ENCODE measurements at places on chromosomes 2 and 18.

DNA sequence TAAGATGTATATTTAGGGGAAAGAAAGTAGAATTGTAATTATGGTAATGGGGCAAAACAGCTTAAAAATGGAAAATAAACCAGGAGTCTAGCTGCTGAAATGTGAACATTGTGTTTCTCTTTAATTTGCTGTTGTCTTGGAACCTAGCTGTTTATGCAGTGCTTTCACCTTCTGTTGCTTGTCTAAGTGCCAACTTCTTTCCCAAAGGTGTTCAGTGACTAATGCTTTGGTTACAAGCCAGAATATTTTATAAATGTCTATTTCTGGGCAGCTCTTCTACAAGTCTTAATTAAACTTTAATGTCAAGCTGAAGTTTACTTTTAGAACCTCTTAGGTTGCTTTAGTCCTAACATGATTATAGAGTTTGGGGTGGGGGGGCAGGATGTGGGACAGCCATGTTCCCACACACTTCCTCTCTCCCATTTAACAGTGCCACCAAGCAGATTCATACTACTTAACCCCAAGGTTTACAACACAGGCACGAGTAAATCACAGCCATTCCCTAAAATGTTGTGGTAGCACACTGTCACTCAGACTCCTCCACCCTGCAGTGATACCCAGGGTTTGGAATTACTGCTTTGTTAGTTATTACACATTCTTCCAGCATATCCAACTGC is 60.6 kb downstream of the ITGA4 start:
- DNase-seq: no peak

GRCh38 chr2:88854528-88854927 is 163.1 kb downstream of the RPIA start:
- DNase-seq: no peak

DNA sequence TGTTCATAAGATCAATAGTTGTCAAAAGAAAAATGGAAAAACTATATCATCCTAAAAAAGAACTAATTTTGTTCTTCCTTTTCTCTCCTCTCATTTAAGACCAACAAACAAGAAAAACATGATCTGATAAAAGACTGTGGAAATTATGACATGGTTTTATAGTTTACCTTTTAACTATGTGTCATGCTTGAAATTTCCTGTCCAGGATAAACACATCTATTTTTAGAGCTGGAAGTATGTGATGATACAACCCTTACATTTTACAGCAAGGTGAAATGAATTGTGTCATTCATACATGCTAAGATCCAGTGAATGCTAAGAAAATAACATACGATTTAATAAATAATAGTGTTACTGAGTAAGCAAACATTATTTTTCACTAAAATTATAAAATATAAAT is 89.9 kb downstream of the GULP1 start:
- no peak for DNase-seq

DNA sequence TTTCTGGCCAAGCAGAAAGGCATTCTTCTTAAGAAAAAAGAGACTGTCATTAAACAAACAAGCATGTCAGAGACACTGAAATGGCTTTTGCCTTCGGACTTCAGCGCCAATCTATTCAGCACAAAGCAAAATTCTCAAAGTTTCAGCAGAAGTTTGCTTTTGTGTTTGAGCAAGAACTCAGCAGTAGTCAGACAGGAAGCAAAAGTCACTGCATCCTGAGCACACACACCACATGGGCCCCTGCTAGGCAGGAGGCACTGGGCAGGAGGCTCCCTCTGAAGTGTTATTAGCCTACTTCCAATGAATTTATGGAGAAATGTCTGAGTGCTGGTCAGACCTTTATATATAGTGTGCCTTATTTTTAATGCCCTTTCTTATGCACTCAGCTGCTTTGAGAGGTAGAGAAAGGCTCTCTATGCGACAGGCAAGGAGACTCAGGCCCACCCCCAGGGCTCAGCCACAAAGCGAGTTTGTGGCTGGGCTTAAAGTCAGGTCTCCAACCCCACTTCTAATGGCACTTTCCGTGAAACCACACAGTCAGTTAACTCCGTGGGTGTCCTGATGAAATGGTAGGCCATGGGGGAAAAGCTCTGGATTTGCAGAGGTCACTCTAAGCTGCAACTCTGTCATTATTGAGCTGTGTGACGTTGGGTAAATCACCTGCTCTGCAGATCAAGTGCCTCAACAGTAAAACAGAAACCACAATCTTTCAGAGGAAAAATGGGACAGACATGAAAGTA is 161.0 kb upstream of the TMEM200C start:
- no peak for DNase-seq

- no peak for DNase-seq
Observed at GRCh38 chr2:23524261-23524706, 139.3 kb downstream of the KLHL29 start.

DNA sequence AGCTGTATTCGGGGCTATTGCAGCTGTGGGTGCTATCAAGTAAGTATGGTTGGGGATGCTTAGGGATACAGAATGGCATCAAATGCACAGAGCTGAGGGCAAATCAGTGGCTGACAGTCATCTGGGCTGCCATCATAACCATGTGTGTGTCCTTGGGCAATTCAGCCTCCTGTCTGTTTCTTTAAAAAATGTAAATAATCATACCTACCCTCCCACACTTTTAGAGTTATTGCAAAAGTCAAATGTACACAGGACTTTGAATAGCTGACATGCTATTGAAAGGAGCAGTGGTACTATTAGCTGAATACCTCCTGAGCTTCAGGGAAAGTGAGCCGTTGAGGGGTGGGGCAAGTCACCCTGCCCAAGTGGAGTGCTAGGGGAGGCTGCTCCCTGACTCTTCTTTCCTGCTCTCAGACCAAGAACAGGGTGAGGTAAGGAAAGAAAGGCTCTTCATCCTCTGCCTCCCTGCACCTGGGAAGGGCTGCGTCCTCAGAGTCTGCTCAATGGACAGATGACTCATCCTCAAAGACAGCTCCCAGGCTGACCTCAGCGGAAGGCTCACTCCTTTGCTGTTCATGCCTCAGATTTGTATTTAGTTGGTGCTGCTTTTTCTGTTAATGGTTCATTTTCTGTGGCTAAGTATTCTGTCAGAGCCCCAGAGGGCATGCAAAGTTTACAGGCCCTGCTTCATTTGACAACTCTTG is 54.9 kb upstream of the BZW1 start:
- no peak for DNase-seq

DNA sequence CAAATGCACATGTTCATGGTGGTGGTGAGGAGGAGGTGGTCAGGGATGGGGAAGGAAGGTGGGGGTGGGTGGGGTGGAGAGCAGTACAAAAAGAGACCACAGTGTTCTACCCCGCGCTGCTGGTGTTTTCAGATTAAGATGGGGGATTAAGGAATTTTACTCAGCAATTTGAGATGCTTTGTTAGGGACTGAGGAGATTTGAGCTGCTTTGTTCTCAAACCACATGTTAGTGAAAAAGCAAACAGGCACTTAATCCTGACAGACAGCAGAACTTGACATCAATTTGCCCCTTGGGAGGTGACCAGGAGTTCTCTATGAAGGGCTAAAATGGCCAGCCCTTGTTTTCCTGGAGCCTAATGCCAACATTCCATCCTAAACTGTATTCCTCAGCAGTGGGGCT is 244.5 kb downstream of the MEIS1 start:
- DNase-seq: no peak

GRCh38 chr2:88281302-88282217 is 111.4 kb downstream of the THNSL2 start:
- DNase-seq: no peak

DNA sequence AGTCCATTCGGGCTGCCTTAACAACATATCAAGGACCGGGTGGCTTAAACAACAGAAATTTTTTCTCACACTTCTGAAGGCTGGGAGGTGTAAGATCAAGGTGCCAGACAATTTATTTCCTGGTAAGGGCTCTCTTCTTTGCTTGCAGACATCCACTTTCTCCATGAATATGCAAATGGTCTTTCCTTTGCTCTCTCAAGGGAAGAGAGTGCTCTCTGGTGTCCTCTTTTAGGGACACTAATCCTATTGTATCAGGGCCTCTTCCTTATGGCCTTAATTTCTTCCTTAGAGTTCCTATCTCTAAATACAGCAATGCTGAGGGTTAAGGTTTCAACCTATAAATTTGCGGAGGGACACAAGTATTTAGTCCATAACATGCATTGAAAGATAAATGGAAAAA is 770.8 kb downstream of the DSC3 start:
- no peak for DNase-seq

GRCh38 chr18:22344908-22345670 is 72.6 kb downstream of the CTAGE1 start:
- DNase-seq: no peak

GRCh38 chr2:8885449-8886201 is 48.2 kb upstream of the KIDINS220 start:
- DNase-seq: no peak

- no peak for DNase-seq
Observed at GRCh38 chr2:229392196-229392595, 121.1 kb upstream of the PID1 start.

- no peak for DNase-seq
Observed at GRCh38 chr2:43078781-43079755, 147.3 kb downstream of the ZFP36L2 start.

DNA sequence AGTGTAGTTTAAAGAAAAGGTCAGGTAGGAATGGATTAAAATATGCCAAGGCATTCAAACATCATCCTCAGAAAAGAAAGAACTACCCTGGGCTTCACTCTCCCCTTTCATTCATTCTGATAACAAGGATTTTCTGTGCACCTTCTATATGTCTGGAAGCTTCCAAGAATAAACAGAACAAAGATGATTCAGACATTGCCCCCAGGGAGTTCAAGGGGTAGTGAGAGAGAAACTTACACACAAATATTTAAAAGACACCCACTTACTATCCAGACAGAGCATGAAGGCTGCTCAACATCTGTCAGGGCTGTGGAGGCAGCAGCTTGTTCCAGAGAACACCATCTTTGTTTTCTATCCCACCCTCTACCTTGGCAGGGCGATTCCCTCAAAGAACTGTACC is 140.5 kb downstream of the ALK start:
- no peak for DNase-seq

DNA sequence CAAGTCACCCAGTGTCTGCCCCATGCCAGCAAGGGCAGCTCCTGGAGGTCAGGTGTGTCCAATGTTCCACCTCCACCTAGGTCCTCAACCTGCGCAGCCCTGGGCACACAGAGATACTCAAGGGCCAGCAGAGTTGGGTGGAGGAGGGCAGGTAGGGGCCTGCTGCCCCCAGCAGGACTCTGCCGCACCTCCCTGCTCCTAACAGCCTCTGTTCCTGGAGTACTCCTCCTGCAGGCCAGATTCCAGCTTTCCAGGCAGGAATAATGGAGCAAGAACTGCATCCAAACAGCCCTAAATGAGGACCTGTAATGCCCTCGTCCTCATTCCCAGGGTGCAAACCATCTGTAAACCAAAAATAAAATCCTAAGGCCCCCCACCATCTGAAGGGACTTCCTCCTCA is 44.4 kb upstream of the ACAA2 start:
- no peak for DNase-seq

- DNase-seq: no peak
Observed at GRCh38 chr2:48129293-48129950, 223.1 kb upstream of the FBXO11 start.

GRCh38 chr2:14831458-14831857 is 198.9 kb downstream of the LRATD1 start:
- no peak for DNase-seq

- DNase-seq: no peak
Observed at GRCh38 chr2:63438181-63438580, 150.1 kb downstream of the WDPCP start.

- DNase-seq: no peak
Observed at GRCh38 chr2:101296371-101296770, 12.1 kb downstream of the RNF149 start.

GRCh38 chr2:8378016-8378810 is 303.6 kb upstream of the ID2 start:
- no peak for DNase-seq

DNA sequence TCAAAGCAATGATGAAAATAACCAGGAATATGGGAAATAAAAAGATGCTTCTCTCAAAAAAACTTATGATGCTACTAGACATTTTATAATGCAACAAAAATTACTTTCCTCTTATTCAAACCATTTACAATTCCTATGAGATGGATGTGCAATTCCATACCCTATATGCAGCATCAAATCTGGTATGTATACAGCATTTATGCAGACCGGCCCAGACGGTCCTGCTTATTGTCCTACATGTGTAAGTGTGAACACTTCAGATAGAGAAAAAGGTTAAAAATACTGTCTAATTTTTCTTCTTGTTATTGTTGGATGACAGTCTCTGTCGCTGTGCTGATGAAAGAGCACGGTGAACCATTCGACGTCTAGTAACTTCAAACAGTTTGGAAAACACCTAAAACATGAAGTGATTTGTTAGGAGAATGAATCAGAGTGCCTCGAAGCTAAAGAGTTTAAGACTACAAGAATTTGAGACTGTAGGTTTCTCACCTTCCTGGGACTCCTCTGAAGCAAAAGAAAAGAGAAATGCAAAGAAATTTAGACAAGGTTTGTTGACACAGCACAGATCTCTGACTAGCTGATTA is 80.8 kb downstream of the ATL2 start:
- DNase-seq: no peak

GRCh38 chr18:24227977-24228666 is 89.3 kb downstream of the CABYR start:
- no peak for DNase-seq

- no peak for DNase-seq
Observed at GRCh38 chr18:36558234-36558633, 260.7 kb downstream of the FHOD3 start.

DNA sequence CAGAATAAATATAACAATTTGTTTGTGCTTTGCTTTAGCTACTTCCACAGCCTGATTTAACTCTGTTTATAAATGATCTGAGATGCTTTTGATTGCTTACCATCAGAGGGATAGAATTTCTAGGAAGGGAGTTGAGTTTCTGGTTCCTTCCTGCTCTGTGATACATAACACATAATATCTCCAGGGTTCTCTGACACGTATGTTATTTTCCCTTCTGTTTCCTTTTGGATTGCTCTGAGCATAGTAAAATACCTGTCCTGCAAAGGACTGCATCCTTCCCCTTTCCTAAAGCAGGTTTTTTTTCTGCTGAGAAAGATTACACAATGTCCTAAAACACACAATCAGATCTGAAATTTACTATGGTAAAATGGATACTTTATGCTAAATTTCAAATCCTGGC is 76.1 kb downstream of the CABYR start:
- DNase-seq: no peak

DNA sequence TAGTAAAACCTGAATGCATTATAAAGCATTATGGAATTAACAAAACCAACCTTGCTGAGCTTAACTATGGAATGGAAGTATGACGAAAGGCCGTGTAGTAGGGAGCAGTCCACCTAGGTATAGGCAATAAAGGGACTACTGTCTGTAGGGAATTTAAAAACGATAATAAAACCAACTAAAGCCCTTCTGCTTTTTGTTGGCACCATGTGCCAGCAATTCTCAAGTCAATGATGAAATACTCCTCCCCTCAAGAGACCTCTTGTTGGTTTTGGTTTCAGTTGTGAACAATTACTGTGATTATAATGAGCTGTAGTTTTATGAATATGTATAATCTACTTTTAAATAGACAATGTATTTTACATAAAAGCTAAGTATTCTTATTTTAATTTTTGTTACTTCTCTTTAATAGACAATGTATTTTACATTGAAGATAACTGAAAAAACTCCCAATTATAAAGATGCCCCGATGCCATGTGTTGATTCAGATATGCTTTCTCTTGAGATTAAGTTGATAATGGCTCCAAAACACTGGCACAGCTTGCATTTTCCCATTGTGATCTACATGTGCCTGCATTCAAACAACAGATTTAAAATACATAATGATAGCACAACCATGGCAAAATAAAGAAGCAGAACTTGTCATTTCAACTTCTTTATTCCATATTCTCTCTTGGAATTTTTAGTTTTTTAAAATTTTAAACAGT is 55.5 kb upstream of the ZDBF2 start:
- no peak for DNase-seq

Measured in stimulated activated CD4-positive, alpha-beta T cell treated with anti-CD3 and anti-CD28 coated beads, Interleukin-1b, Interleukin-23, amount 100 ng/mL, for 4 hours (primary cell).